Effector CD8-positive, alpha-beta T cell (primary cell): ENCODE measurements at places on chromosomes 7 and 10.

DNA sequence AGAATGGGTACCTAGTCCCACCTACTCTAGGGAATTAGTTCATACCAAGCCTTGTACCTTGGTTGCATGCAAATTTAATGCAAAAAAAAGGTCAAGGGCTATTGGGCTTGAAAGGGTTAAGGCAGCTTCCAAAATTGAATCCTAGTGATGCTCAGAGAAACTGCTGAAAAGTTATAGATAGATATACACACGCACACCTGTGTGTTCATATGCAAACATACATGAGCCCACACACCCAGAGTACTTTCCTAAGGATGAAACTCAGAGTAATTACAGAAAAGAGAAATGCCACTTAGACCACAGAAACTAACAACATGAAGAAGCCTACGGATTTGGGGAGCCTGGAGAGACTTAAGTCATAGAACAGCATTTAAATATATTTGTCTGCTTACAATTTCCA lies 1.5 kb downstream of the SLC25A13 start:
- DNase-seq = no peak

GRCh38 chr7:75758491-75758890 lies 13.5 kb downstream of the CCL26 start:
- no peak for DNase-seq

- no peak for DNase-seq
These were observed 365.3 kb downstream of the REEP3 start for GRCh38 chr10:63886281-63887022.

- DNase-seq = no peak
These were observed 32.1 kb downstream of the STK32C start for GRCh38 chr10:132275426-132276178.

GRCh38 chr7:146864644-146865043 lies 748.0 kb downstream of the CNTNAP2 start:
- no peak for DNase-seq

GRCh38 chr7:51278797-51279196 lies 37.8 kb downstream of the COBL start:
- DNase-seq = no peak

DNA sequence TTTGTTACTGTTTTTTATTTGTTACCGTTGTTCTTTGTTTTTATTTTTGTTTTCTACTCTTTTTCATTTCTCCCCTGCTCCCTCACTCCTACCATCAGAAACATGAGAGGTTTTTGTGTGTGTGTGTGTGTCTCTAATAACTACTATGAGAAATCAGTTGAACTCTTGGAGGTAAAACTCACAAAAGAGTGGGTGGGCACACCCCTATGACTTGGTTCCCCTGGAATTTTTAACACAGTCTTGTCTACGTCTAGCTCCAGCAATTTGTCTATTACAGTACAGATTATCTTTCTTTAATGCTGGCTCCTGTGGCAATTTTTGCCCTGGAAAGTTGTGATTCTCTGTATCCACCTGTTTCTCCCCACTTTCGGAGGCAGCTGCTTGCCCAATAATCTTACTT lies 56.2 kb downstream of the AOAH start:
- DNase-seq = no peak

DNA sequence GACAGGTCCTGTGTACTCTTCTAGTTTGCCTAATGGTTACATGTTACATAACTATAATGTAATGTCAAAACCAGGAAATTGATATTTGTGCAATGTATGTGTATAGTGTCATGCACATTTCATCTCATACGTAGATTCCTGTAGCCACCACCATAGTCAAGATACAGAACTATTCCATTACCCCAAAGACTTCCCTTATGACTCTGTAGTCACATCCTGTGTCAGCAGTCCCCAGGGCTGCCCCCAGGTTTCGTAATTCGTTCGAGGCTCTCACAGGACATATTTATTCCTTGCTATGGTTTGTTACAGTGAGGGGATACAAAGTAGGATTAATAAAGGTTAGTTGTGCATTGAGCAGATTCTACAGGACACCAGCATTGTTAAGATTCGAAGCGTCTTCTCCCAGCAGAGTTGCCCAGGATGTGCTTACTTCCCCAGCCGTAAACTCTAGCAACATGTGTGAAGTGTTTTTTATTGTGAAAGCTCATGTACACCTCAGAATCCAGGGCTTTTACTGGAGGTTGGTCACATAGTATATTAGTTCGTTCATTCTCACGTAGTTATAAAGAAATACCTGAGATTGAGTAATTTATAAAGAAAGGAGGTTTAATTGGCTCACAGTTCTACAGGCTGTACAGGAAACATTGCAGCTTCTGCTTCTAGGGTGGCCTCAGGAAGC lies 18.6 kb downstream of the RABGEF1 start:
- no peak for DNase-seq

DNA sequence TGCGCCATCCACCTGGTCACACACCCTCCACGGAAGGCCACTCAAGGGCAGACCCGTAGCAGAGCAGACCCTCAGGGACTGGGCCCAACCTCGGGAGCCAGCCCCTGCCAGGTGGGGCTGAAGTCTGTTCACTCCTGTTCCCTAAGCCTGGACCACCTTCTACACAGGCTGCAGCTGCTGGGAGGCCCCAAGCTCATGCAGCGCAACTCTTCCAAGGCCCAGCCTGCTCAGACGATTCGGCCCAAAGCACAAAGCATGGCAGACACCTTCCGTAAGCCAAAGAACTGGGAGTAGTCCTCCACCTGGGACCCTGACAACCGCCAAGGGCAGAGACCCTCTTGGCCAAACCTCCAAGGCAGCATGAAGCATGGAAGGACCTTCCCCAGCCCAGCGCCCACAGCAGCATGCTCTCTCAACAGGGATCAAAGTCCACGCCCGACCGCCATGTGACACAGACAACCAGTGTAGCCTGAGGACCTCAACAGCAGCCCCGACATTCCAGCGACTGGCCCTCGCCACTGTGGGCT lies 11.5 kb downstream of the SHH start:
- no peak for DNase-seq

GRCh38 chr7:101185258-101185839 lies 5.3 kb upstream of the NAT16 start:
- no peak for DNase-seq

GRCh38 chr10:116133634-116134033 lies 139.4 kb downstream of the GFRA1 start:
- DNase-seq = no peak

GRCh38 chr7:70463352-70463938 lies 668.5 kb upstream of the GALNT17 start:
- DNase-seq = no peak

DNA sequence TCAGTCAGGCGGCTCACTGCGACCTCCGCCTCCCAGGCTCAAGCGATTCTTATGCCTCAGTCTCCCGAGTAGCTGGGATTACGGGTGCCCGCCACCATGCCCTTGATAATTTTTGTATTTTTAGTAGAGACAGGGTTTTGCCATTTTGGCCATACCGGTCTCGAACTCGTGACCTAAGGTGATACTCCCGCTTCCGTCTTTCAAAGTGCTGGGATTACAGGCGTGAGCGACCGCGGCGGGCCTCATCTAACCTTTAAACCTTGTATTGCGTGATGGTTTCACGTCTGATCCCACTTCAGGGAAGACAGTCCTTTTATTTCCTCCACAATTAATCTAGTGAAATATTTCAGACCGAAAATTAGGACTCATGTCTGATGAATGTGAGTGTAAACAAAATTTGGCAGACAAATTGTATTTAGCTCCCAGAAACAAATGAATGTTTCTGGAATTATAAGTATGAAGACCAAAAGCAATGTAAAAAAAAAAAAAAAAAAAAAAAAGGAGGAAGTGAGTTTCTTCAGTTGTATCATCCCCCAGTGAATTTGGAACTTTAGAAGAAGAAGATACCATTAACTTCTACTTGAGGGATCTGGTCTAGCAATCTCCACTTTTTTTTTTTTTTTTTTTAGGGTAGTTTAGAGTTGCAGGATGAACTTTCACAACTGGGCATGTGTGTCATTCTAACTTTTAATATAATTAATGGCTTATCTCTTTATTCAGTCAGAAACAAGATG lies 1.6 kb downstream of the NUP42 start:
- no peak for DNase-seq

DNA sequence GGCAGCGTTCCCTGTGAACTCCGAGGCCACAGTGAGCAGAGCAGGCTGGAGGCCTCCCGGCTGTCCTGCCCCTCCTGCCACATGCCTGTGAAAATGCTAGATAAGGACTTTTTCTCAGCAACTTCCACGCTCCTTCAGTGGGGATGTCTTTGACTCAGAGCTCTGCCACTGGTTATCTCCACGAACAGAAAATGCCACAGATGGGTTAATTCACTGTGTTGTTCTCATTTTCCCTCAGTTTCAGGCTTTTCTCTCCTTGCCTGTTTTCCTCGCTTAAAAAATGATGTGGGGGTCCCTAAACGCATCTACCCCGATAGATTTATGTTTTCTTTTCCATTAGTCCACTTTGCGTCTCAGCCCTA lies 51.3 kb downstream of the IKZF1 start:
- DNase-seq = no peak

- no peak for DNase-seq
These were observed 157.5 kb upstream of the KLF14 start for GRCh38 chr7:130891254-130892094.

DNA sequence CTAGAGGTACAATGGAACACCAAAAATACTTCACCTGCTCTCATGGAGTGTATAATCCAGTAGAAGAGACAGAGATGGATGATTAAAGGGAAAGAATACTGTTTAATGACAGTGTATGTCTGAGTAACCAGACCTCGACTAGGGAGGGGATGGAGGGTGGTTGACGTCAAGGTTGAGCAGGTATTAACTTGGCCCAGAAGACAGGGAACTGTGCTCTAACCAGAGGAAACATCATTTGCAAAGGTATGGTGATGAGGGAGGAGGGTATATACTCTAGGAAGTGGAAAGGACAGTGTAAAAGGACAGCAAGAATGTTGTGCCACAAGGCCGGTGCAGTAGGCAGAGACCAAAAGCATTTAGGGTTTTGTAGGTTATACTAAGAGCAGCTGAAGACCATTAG lies 2.9 kb downstream of the MIOS start:
- no peak for DNase-seq

DNA sequence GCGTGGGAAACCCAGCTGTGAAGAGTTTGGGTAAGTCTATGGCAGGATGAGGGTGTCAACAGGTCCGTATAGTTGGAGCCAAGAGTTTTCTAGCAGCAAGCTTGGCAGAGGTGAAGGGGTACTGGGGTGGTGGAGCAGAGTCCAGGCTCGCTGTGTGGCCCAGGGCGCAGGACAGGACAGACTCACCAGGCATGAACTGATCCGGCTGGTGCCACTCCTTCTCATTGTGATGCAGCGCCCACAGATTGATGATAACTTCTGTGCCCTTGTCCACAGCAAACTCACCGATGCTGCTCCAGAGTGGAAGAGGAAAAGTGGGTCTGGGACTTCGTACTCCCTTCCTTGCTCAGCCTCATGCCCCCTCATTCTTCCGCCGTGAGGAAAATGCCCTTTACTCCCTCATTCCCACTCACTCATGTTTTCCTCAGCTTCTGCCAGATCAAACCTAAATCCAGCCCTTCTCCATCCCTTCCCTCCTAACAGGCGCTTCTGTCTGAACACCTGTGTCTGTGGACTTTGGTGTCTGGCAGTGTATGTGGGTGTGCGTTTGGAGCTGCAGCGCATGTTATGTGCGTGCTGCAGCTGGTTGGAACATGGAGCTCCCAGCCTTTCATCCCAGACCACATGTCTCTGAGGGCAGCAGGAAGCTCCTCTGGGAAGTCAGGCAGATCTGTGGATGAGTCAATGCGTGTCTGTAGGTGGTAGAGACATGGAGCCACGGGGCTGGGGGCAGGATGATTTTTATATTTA lies 5.7 kb downstream of the CYP17A1 start:
- DNase-seq = no peak
